ENCODE measurements at places on chromosomes 7 and 10.

DNA sequence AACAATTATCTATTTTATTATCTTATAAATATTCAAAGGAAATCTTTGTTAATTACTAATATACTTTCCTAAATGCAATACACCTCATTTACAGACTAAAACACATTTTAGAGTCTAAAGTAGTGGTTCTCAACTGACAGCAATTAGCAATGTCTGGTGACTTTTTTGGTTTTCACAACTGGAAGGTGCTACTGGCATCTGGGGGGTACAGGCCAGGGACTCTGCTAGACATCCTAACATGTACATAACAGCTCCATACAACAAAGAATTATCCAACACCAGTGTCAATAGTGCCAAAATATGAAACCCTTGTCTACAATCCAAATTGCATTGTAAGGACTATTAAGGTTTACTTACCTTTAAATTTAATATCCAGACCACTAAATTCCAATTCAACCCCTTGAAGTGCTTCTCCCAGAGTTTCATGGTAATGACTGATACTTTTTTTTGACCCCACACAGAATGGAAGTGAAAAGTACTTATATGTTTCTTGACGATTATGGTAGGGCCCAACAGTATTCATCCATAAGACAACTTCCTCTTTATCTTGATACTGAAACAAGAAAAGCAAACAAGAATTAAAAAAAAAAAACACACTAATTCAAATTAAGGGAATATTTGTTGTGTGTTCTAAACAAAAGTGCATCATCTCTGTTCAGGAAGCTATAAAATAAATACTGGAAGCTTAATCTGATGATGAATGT lies 10.4 kb downstream of the TM9SF3 start:
- no peak for DNase-seq

- no peak for DNase-seq
These were observed 144.7 kb downstream of the CYP26A1 start for GRCh38 chr10:93218386-93218785.

- DNase-seq: no peak
These were observed 3.8 kb upstream of the INSIG1 start for GRCh38 chr7:155293721-155294510.

GRCh38 chr10:28254290-28254985 lies 48.4 kb downstream of the MPP7 start:
- no peak for DNase-seq

Data from stimulated activated CD4-positive, alpha-beta T cell treated with anti-CD3 and anti-CD28 coated beads, Interleukin-4, amount 100 ng/mL, for 48 hours (primary cell).